ENCODE measurements at places on chromosomes 6 and 20.
A peak's percentile ranks its signal among the peaks of the same experiment; 100 is the strongest.

- DNase-seq: peak; percentile 98
Observed at GRCh38 chr6:20401205-20402091, at the start of gene E2F3. TSS of gene E2F3 (plus strand) at chr6:20401879. CDS start at chr6:20402233, 354 bp downstream.

DNA sequence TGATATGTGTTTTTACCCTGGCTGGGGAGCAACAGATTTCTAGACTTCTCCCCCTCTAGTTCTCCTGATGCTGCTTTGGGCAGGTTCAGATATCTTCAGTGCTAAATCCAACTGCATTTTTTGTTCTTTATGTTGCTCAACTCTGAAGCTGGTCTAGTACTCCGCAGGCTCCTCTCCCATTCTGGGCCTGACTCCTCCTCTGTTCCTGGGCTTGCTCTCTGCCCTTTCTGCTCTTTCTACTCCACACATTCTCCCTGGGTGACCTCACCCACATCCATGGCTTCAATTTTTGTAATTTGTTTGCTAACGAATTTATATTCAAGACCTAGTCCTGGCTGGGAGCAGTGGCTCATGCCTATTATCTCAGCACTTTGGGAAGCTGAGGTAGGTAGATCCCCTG lies 6.4 kb downstream of the FYN start:
- DNase-seq: no peak

GRCh38 chr6:13375360-13375878 lies 47.1 kb upstream of the TBC1D7 start:
- DNase-seq: peak; percentile 41

- no peak for DNase-seq
Observed at GRCh38 chr6:46174904-46175303, 4.1 kb upstream of the ENPP5 start.

DNA sequence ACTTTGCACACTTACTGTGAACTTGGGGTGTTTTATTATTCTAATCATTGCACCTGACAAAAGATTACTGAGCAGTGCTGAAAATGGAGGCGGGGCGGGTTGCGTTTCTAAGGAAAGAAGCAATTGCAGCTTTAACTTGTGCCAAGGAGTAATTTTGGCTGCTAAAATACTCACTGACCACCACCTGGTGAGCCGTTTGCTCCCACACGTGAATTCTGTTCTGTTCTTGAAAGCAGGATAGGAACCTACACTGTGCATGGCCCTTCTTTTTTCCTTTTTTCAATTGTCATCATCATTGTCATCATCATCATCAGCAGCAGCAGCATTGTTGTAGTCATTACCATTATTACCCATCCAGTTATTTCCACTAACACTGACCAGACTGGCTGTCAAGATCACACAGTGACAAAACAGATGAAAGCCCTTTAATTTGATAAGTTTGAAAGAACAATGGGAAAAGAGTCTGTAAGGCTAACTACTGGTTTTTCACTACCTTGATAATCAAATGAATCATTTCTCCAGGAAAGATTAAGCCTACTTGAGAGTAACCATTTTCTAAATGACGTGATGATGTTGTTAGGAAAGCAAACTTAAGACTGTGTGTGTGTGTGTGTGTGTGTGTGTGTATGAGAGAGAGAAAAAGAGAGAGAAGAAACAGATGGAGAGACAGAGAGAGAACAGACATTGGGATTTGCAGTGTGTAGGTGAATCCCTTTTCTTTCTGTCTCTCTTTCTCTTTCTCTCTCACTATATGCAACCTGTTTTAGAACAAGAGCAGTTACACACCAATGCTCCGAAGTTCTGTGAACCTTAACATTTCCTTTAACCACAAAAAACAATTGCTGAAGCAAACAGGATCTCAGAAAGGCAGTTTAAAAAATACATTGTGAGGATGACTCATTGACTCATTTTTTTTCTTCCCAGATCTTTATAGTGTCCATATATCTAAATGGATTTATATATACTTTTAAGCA lies 3.8 kb downstream of the RIPOR2 start:
- no peak for DNase-seq

- DNase-seq: no peak
Observed at GRCh38 chr20:21156266-21156665, 30.4 kb downstream of the KIZ start.

GRCh38 chr6:90463874-90464273 lies 123.0 kb downstream of the MAP3K7 start:
- no peak for DNase-seq

- DNase-seq: no peak
Observed at GRCh38 chr6:10854922-10855632, 16.7 kb upstream of the MAK start.

GRCh38 chr6:107124934-107125348 lies 9.6 kb upstream of the BEND3 start:
- DNase-seq: no peak

DNA sequence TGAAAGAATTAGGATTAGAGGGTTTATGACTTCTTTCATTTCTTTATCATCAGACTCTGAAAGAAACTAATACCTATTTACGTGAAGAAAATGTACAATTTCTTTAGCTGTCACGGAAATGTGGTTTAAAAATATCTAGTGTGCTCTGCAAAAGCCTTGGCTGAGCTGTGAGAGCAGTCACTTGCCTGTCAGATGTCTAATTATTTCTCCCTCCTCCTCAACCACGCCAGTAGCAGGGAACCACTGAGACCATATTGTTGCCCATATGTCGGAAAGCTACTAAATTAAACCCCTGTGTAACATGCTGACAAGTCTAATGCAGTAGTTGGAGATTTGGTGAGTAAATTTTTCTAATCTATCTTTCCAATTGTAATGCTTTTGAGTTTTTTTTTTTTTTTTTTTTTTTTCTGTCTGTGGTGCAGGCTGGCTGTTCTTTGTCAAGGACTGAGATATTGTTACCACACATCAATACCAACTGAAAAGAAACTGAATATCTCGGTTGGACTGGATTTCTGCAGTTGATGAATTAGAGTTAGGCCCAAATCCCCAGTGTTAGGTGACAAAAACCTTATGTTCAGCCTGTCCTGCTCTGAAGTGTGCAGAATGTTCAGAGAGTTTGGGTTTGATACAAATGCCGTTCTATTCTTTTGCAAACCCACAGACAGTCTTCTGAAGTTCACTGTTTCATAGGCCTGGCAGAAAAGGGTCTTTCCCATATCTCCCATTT lies 302.9 kb upstream of the SYNCRIP start:
- DNase-seq: no peak

DNA sequence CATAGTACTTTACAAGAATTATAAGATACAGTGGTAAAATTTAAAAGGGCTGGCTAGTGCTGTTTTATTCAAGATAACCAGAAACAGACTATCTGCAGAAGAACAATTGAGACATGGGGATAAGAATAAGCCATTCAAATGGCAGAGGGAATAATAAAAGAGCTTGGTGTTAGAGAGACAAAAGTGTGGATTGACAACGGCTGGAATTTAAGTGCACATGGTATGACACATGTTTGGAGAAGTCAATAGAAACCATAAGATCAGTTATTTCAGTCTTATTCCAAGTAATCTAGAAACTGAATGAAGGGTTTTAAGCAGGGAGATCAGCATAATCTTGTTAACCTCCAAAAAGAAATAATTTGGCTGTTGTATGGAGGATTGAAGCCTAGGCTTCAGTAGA lies 1205.5 kb upstream of the CITED2 start:
- no peak for DNase-seq

DNA sequence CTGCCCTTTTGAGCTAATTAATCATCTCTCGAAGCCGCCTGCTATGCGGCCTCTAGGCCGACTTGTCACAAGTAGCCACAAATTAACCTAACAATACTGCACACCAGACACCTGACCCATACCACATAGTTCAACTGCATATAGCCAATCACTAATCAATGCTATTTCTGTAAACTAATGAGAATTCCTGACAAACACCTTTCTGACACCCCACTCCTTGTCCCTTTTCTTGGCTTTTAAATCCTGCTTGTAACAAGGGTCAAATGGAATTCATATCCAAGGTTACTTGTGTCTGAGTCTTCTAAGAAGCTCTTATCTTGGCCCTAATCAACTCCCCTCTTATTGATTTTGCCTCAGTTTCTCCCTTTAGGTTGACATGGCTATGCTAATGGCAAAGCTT lies 366.1 kb downstream of the NRN1 start:
- DNase-seq: no peak

DNA sequence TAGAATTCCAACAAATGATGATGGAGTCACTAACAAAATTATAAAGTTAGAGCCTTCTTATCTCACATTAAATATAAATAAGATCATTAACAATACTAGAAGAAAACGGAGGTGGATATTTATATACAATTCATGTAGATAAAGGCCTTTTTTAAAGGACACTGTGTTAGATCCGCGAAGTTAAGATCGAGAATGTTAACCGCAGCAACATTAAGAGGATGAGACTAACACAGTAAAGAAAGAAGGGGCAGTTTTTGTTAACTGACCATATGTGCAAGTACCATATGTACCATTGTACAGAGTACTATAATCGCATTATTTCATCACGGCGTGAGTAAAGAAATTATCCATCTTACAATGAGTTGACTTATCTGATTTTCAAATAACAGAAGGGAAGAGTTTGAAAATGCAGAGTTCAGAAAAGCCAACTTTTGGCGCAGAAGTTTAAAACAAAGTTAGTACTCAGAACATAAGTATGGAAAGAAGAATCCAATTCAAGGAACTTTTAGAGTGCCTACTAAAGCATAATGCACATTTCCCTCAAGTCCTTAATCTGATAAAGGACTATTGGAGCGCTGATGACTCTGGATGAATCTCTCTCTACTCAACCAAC lies 1.4 kb downstream of the FBXL4 start:
- no peak for DNase-seq

DNA sequence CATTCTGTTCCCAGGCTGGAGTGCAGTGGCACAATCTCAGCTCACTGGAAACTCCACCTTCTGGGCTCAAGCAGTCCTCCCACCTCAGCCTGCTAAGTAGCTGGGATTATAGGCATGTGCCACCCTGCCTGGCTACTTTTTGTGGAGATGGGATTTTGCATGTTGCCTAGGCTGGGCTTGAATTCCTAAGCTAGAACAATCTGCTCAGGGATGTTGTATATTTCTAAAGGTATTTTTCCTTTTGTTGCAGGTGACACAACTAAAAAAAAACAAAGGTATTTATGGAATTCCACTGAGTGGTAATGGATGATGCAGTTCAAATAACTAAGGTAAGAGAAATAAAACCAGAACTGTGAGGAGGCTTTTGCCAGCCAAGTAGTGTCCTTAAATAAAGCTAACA lies 49.7 kb downstream of the PTPRA start:
- no peak for DNase-seq

DNA sequence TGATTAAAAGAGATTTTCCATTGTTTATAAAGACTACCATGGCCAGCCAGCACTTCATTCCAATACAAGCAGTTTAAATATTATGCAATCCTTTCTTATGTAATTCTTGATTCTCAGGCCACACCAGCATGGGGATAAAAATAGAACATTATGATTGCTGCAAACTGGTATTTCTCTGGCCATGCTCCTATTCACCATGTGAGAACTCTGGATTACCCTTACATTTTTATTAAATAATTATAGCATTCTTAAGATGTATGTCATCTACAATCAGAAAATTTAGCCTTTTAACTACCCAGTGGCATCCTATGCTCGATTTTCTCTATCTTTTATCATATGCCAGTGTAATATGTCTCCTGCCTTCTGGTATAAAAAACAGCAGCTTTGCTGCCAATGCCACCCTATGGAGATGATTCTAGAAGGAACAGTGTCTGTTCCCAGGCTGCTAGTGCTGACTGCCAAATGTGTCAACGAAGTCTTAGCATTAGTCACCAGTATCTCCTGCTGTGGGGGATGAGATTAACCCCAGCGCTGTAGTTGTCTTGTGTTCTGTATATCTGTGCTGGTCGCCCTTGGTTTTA lies 501.4 kb downstream of the BCKDHB start:
- no peak for DNase-seq

GRCh38 chr6:150169609-150170008 lies 26.8 kb downstream of the PPP1R14C start:
- DNase-seq: peak; percentile 46

- no peak for DNase-seq
Observed at GRCh38 chr6:121504227-121504626, 68.8 kb downstream of the GJA1 start.

DNA sequence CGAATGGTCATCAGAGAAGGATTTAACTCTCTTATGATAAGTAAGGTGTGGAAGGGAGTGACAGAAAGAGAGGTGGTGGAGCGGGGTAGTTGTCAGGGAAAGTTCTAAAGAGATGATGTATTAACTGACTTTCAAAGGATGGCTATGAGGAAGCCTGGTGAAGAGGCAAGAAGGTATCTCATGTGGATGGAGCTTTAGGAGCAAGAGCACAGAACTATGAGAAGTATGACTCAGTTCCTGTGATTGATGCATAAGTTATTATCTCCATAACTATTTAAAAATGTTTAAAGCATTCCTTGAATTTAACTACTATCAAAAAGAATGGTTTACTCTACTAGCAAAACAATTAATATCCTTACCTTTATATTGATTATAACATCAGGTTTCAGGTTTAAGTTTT lies 28.8 kb downstream of the AK9 start:
- no peak for DNase-seq

DNA sequence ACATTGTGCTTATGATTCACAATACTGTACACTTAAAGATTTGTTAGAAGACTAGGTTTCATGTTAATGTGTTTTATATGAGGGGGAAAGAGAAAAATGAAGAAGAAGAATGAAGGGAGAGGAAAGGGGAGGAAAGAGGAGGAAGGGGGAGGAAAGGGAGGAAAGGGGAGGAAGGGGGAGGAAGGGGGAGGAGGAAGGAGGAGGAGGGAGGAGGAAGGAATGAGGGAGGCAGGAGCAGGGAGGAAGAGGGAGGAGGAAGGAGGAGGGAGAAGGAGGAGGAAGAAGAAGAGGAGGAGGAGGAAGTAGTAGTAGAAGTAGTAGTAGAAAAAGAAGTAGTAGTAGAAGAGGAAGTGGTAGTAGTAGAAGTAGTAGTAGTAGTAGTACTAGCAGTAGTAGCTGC lies 70.6 kb downstream of the COL21A1 start:
- no peak for DNase-seq

GRCh38 chr6:161348628-161348994 lies 74.8 kb upstream of the AGPAT4 start:
- DNase-seq: no peak

- no peak for DNase-seq
Observed at GRCh38 chr6:147811913-147812629, 303.6 kb downstream of the SAMD5 start.

DNA sequence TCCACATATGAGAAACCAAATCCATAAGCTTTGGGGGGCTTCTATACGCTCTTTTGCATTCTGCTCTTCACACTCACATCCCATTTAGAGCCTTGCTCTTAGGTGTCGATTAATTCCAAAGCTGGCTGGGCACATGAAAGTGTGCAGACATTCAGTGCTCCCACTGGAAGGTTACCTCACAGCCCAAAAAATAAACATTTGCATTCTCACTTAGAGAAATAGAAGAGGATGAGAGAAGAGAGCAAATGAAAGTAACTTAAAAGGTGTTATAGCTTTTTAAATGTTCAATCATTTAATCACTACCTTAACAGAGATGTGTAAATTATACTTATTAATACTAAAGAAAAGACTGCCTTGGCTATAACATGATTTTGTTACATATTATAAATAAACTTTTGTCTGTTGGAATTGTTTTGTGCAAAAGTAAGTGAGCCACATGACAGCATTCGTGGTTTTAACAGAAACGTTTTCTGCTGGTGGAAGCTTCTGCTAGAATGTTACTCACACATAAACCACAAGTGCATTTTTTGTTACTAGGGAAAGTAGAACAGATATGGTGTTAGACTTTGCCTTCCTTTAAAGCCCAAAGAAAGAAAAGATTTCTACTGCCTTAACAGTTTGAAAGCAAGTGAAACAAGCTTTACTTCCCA lies 116.7 kb downstream of the SIM1 start:
- no peak for DNase-seq

GRCh38 chr6:169722362-169723199 lies 1.7 kb downstream of the PHF10 start:
- DNase-seq: peak; percentile 14

GRCh38 chr20:32585586-32586127 lies 524 bp upstream of the NOL4L start:
- no peak for DNase-seq
